Dermis lymphatic vessel endothelial cell (primary cell): ENCODE measurements at places on chromosomes 5 and 9. TPM values are rescaled to one million over a fixed set of nuclear protein-coding genes. Genes with fewer than 3 reads are reported as not detected.

The DMAC1 gene
- 9.3 and 11.4 TPM in 2 replicates for total RNA-seq

The SPINK6 gene
- total RNA-seq: not detected in 2 replicates

The GPR150 gene
- total RNA-seq: under 0.01 TPM in 2 replicates

The PGM5 gene
- 87.0 and 134 TPM in 2 replicates for total RNA-seq

The PCDHB8 gene
- 0.43 and 0.65 TPM in 2 replicates for total RNA-seq

The ROR2 gene
- total RNA-seq: not detected in 2 replicates
